ENCODE measurements at places on chromosomes 5 and 9.

GRCh38 chr9:118088090-118088489, 383.9 kb downstream of the TLR4 start:
- DNase-seq, result no peak

DNA sequence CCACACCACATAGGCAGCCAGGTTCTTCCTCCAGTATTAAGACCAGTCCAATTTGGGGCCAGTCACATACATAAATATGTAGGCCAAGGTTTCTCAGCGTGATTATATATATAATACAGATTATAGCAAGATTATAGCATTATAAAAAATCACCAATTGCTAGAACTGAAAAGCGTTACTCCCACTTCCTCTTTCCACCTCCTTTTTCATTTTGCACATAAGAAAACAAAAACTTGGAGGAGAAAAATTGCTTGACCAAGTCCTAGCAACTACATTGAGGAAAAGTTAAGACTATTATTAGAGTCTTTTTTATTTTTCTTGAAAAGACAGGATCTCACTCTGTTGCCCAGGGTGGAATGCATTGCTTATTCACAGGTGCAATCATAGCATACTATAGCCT, 262.7 kb upstream of the KCNN2 start:
- no peak for DNase-seq

DNA sequence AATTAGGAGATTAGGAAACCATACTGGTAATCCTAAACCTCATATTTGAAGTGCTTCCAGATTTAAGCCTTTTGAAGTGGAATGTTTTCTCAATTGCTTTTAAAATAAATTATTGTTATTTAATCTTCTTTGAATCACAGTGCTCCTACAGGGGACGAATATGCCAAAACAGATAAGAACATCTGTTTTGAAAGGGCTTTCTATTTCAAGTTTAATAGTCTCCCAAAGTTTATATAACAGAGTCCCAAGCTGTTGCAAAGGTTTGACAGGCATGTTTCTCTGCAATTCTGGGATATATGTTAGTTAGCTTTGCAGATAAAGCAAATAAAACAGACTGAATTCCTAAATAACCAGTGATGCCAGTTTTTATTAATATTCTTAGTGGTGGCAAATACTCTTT, 803.7 kb downstream of the TLE4 start:
- DNase-seq, result no peak

DNA sequence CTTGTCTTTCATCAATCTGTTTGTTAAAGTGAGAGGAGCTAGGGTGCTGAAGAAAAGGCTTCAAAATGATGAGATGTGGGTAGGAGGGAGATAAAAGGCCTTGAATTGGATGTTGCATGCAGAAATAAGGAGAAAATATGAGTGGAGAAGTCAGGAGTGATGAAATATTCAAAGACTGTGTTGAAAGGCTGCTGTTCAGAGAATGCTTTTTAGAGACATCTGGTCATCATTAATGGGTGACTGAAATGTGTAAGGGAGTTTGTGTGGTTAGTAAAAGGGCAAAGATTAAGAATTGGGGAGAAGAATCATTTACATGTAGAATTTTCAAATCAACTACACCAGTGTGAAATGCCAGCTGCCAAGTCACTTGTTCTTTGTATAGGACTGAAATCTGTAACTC, 383.9 kb downstream of the MAT2B start:
- DNase-seq, result no peak

DNA sequence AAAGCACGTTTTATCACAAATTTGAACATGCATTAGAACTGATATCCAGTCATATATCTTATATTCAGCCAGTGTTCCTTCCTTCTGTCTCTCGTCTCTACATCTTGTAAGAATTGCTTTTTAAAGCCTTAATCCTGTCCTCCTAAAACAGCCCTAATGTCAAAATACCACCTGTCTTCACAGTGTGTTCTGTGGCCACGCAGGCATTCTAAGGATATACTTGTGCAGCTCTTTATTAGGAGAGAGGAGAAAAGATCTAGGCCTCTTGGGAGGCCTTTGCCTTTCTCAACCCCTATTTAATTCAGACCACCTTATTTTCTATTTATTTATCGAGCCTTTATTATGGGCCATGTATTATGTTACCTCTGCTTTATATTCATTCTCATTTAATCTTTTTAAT, 78.3 kb downstream of the MAN2A1 start:
- DNase-seq, result no peak

DNA sequence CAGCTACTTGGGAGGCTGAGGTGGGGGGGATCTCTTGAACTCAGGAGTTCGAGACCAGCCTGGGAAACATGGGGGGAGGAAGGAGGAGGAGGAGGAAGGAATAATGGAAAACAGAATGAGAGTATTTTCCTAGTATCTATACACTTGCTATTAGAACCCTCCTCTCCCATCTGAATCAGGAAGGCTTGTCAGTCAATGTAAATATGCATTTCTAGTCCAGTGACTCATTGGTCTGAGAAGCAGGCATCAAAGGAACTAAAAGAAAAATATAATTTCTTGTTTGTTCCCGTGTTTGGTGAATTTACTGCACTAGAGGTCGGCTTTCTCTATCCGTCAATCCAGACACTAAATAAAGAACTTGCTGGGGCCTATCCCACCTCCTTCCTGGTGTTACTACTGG, 88.6 kb downstream of the AGTPBP1 start:
- no peak for DNase-seq

GRCh38 chr5:145465474-145466263, 369.5 kb downstream of the PRELID2 start:
- DNase-seq, result no peak

GRCh38 chr5:148810823-148811222, 15.6 kb upstream of the ADRB2 start:
- DNase-seq, result no peak

DNA sequence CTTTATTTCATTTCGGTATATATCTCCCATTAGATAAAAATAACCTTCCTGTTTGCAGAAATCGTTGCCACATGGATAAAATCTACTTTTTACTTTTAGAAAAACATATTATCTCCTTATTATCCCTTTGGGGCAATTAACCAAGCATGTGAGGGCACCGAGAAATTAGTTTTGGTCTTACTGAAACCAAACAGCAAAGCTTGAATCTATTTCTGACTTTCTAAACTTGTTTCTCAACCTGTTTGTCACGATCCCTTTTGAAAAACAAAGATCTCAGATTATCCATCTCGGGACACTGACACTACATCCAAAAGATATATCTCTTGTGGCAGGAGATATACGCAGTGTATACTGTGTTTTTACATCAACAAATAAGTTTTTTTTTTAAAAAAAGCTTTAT, 2.3 kb downstream of the TUT7 start:
- DNase-seq, result no peak

GRCh38 chr5:165242646-165243045, 1737.2 kb downstream of the MAT2B start:
- DNase-seq, result no peak

DNA sequence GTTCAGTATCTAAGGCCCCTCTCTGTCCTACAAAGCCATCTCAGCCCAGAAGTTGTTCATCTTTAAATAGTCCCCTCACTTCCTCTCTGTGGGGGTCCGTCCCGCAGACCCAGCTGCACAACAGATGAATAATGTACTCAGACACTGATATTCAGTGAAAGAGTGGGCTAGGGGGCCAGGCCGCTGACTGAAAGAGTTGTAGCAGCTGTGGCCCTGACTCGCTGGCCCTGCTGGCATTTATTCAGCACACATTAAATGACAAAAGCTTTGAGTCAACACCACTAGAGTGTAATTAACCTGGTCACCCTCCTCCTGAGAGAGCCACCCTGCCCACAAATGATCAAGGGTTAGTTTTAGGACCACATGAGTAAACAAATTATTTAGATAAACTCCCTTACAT, 76.3 kb downstream of the MED10 start:
- no peak for DNase-seq

GRCh38 chr9:131739133-131739958, 530 bp downstream of the RAPGEF1 start:
- peak; percentile 55 for DNase-seq

GRCh38 chr5:150612905-150613670, 27.4 kb upstream of the SYNPO start:
- no peak for DNase-seq

GRCh38 chr9:109640580-109641371, 139.2 kb upstream of the PALM2AKAP2 start:
- DNase-seq, result no peak

GRCh38 chr9:132582276-132582785, at the start of gene BARHL1:
TSS of gene BARHL1 (plus strand) at chr9:132582606. CDS start at chr9:132582798, 192 bp downstream.
- DNase-seq, result no peak

- DNase-seq, result no peak
Measured at GRCh38 chr5:60675286-60675685, 24.7 kb downstream of the DEPDC1B start.

DNA sequence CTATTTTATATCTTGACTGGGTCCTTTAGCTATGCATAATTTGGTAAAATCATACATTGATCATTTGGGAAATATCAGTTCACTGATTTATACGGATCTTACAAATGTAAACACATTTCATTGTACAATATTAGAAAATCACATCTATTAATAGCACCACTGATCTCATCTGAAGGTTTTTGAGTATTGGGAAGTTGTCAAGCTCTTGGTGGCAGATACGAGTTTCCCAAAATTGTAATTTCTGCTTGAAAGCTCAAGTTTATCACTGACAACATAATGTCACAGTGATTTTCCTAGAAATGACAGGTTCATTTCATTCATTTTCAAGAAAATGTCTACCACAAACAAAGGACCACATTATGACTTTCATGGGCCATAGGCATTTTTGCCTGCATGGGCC, 3.0 kb upstream of the MACROH2A1 start:
- DNase-seq, result no peak

GRCh38 chr5:7169240-7169878, 226.6 kb upstream of the ADCY2 start:
- DNase-seq, result no peak

GRCh38 chr5:54281960-54282692, 28.2 kb downstream of the ARL15 start:
- no peak for DNase-seq

DNA sequence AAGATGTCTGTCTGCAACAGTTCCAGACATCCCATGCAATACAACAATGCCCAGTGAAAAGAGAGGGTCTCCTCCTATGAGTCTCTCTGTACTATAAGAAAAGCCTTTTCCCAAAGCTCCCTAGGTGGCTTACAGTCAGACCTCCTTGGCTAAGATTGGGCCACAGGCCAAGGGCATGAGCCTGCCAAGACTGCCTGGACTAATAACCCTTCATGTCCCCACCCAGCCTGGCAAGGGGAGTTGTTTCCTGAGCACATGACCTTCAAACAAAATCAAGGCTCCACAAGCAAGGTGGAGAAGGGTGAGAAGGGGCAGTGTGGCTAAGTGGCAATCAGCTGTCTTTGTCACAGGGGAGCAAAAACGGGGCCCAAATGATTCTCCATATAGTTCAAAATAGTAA, 75.6 kb upstream of the ZSWIM6 start:
- DNase-seq, result no peak

- DNase-seq, result peak; percentile 47
Measured at GRCh38 chr5:94181895-94182294, 436.5 kb downstream of the KIAA0825 start.

GRCh38 chr5:131513780-131514179, 121.2 kb downstream of the RAPGEF6 start:
- DNase-seq, result no peak

DNA sequence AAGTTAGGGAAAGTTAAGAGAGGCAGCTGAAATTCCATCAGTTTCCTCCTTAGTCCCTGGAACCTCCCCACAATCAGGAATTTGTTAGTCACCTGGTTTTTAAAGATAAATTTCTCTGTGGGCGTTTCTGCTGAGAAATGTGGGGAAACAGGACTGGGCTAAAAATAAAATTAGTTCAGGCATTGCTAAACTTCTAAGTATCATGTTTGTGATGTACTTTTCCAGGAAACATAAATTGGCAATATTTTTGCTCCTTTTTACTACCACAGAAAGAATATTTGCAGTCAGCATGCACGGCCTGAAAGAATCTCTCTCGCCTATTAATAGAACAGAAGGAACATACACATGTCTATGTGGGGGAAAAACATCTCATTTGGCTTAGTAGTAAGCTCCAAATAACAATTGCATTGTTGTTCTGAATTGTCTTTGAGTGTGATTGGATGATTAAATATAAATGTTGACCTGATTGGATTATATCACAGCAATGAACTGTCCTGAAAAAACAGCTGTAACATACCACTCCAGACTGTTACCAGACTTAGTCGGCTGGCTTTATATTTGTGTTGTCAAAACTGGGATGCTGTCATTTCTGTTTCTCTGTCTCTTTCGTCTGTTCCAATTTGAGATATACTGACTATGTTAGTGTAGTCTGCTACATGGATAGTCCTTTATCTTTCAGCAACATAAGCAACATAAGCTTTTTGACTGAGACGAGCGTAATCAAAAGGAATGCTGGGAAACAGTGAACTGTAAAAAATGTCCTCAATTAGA, 12.9 kb downstream of the TJP2 start:
- no peak for DNase-seq

- DNase-seq, result no peak
Measured at GRCh38 chr5:93076096-93076495, 504.9 kb downstream of the NR2F1-AS1 start.

DNA sequence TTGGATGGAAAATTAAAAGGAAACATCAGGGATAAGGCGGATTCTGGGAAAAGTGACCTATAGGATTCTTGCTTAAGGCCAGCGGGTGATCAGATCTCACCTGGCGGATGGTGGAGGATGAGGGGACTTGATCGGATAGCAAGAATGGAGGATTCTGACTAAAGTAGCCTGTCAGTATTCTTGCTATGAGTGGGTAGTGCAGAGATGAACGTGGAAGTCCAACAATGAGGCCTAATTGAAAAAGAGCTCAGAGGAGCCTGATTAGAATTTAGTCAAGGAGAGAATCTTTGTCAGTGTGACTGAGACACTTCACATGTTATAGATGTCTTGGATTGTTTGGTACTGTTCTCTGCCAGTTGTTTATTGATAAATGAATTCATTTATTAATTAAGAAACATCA, 24.9 kb downstream of the CAST start:
- no peak for DNase-seq

All from Caco-2 (cell line).